ENCODE measurements at places on chromosomes 5 and 9.

GRCh38 chr5:158309088-158309807 is 450.3 kb upstream of the CLINT1 start:
- DNase-seq: no peak

DNA sequence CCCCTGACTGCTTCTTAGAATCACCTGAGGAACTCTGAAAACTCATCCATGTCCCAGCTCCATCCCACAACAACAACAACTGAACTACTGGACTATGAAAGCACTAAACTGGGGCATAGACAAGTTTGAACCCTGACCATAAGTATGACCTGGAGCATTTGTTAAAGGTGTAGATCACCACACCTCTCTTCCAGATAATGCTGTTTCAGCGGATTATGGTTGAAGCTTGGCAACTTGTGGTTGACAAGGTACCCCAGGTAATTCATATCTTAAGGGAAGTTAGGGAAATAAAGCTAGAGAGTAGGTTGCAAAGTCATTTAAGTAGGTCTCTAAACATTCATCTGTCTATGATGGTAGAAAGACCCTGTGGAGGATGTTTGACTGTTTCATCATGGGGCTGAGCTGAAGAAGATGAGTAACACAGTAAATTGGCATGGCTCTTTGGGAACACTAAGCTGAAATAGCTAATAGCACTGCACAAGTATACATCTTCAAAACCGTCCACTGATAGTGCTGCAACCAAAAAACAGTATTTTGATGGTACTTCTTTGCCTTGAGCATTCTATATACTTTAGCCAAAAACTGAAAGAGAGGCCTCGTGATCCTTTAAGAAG is 80.2 kb downstream of the TMEM174 start:
- DNase-seq: no peak

- no peak for DNase-seq
Measured at GRCh38 chr9:120775859-120776258, 17.4 kb downstream of the FBXW2 start.

- no peak for DNase-seq
Measured at GRCh38 chr5:67289763-67290521, 93.3 kb upstream of the CD180 start.

DNA sequence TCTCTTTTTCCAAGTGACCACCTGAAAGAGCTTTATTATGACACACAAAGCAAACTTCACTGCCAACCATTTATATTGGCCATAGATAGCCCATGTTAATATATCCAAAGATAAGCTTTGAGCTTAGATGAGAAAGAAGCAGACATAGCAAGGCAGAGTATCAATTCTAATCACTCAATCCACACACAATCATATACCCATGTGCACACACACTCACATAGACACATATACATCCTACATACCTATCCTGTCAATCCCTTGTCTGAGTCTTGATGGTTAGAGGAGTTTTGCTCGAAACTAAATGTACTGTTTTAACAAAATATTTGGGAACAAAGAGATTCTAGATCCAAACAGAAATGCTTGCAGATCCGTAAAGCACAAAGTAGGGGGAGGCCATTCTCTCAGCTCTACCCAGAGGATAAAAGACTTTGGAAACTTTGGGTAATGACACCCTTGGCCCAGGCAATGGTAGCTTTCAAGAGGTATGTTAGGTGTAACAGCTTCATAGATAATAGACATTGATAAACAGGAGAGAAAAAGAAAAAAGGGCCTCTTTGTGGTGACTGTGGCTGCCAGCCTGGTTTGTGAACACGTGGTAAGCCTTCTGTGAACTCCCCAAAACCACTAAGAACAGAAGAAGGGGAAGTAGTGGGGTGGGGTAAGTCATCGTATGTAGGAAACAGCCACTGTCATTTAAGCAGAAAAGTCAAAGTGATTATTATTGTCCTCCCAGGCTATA is 121.6 kb downstream of the TLR4 start:
- peak; percentile 1 for DNase-seq

DNA sequence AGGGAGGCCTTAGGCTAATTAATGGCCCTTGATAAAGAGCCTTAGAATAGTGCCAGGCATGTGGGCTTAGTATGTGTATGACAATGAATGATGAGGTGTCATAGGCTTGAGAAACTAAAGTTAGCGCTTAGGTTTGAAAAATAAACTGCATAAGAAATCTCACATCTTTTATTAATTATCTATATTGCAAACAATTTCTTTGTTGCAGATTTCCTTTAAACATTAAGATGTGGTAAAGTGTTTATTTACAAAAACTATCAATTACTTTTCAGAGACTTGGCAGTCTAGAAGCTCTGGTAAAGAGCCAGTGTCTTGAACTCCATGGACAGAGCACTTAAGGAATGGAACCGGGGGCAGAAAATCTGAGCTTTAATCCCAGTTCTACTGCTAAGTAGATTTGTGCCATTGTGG is 23.1 kb downstream of the MAP1B start:
- no peak for DNase-seq

Data from stimulated activated CD4-positive, alpha-beta T cell treated with anti-CD3 and anti-CD28 coated beads, TNF-alpha, amount 100 ng/mL, for 4 hours (primary cell).